GM10248 (cell line): ENCODE measurements at places on chromosomes 13 and 19.

DNA sequence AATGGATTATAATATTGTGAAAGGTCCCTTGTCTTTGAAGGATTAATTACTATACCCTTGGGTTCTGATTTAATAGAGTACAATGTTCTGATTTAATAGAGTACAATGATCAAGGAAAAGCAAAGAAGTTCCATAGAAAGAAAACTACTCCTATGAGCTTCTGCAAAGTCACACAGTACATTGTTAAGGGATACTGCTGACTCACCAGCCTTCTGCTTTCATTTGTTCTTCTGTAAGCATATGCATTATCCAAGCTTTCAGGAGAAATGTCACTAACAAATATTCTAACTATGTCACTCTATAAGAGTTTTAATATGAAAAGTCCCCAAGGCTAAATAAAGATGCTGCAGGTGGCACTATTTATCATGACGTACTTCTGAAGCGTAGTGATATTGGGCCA lies 396.7 kb downstream of the RFC3 start:
- no peak for DNase-seq

- no peak for DNase-seq
These were observed 542.0 kb downstream of the DIAPH3 start for GRCh38 chr13:59621773-59622172.

DNA sequence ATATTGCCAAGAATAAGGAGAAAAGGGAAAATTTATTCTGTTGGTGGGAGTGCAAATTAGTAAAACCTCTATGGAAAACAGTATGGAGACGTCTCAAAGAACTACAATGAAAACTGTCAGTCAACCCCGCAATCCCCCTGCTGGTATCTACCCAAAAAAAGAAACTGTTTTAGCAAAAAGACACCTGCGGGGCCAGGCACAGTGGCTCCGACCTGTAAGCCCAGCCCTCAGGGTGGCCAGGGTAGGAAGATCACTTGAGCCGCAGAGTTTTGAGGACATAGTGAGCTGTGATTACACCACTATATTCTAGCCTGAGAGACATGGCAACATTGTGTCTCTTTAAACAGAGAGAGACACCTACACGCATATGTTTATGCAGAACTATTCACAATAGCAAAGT lies 37.5 kb upstream of the SLITRK1 start:
- DNase-seq = no peak

GRCh38 chr13:39692660-39693438 lies 37.4 kb downstream of the COG6 start:
- no peak for DNase-seq

DNA sequence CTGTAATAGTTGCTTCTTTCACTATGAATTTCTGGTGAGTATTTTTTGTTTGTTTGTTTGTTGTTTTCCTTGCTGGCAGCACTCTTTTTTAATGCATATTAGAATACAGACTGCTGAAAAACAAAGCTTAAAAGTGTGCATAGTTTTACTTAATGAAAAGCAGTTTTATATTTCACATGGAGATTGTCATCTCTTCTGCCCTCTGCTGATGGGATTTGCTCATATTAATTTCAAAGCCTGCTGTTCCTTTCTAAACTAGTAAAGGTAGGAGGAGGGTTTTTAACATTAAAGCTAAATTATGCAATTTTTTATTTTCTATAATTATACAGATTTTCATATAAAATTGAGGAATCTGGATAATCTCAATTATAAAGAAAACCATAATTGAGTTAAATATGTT lies 692.6 kb upstream of the SLITRK1 start:
- DNase-seq = no peak

DNA sequence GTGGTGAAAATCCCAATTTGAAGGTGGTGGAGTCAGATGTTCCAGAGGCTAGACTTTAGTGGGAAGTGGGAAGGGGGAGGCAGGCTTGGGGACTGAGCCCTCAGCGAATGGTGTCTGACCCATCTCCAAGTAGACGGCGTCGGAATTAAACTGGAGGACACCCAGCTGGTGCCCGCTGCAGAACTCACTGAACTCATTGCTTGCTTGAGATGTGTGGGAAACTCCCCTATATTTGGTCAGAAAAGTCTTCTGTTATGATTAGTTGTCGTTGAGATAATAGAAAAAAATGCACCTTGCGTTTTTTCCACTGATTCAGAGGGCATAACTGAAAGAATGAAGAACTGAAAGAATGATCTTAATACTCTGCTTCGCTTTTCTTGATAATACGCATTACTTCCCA lies 871 bp upstream of the ZNF583 start:
- DNase-seq = peak; percentile 13

DNA sequence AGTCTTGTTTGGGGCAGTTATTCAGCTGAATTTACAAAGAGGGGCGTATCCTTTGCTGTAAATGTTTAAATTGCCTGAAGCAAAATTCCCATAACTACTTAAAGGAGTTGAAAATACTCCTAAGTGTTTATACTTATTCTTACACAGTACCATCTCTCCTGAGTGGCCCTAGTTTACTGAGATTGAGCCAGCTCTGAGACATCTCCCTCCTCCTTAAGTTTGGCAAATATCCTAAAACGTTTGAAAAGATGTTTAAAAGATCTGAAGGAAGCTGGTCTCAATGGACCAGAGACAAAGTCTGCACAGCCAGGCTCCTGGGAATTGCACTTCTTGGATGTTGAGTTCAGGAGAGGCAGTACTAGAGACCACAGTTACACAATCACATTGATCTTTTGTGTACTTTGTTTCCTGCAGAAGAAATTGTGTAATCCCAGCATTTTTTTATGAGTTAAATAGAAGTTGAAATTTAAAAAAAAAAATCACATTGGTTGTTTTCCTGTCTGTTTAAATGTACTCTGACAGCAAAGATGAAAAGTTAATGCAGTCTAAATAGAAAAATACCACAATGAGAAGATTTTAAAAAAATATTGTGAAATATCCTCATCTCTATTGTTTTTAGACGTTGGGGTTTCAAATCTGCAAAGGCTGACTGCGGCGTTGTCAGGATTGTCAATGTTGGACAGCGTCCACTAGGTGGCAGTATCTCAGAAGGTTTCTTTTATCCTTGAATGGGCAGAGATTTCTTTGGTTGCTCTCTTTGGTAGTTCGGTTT lies 20.7 kb downstream of the TNFSF11 start:
- DNase-seq = peak; percentile 69

DNA sequence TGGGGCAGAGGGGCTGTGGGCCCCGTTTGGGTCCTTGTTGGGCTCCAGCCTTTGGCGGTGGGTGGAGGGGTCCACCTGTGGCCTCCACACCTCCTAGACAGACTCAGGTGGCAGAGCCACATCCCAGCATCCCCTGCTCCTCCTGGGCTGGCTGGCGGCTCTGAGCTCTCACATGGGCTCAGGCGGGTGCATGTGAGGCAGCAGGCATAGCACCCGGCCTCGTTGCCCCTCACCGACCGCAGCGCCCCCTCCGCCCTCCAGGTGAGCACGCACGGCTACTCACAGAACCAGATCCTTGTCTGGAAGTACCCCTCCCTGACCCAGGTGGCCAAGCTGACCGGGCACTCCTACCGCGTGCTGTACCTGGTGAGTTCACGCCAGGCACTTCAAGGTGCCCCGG lies 5.9 kb upstream of the TEKTIP1 start:
- no peak for DNase-seq

- DNase-seq = no peak
These were observed 8.8 kb downstream of the METTL21C start for GRCh38 chr13:102686024-102686423.

GRCh38 chr13:48908381-48909055 lies 67.2 kb upstream of the FNDC3A start:
- DNase-seq = no peak

DNA sequence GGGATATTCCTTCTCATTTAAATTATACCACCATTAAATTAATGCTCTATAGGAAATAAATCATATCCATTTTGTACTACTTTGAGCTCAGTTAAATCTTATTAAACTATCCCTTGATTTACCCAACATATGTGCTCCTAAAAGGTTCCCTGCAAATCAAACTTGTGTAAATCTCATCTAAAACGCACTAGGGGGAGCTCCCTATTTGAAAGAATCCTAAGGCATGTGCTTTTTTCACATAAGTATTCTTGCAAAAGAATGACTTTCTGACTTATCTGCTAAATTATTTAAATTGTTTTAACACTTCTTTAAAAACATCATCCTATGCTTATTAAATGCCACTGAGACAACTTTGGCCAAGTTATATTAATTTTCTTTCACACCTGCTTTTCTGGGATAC lies 7.9 kb downstream of the INTS6 start:
- DNase-seq = no peak

DNA sequence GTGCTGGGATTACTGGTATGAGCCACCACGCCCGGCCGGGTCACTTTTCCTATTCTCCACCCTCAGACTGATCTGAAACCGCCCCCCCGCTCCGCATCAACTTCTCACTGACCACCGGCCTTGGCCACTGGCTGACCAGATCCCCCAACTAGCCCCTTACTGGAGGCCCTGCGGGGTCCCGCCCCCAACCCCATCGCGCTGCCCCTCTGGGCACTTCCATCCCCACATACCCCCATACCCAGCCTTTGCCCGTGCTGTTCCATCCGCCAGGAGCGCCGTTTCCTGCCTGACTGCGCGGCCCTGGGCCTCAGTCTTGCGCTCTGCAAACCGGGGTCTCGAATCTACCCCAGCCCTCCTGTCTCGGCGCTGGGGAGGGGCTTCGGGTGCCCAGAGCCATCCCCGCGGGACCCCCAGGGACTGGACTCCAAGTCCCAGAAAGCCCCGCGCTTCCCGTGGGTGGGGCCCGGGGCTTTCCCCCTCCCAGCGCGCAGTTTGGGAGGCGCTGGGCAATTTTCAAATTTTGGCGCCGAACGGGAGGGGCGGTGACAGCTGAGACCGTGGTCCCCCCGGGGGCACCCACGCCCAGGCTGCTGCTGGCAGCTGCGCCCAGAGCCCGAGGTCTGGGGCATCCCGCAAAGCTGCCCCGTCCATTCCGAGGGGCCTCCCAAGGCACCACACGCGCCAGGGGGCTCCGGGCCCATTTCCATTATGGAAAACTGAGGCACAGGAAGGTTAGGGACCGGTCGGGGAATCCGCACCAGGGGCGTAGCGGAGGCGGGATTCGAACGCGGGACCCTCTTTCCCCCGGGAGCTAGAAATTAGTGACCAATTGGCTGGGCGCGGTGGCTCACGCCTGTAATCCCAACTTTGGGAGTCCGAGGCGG lies 5.2 kb upstream of the LMNB2 start:
- peak; percentile 89 for DNase-seq

DNA sequence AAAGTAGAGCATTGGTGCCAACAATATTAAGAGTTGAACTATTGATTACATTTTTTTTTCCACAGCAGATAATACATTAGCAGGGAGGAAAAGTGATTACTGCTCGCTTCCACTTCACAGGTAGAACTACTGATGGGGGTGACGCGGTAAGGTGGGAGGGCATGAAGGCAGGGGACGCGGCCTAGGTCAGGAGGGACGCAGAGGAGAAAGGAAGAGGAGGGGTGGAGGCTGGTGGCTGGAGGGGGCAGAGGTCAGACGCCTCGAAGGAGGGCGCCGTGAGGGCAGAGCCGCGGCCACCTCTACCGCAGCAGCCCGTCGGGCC lies 287 bp upstream of the B3GLCT start:
- DNase-seq = no peak

DNA sequence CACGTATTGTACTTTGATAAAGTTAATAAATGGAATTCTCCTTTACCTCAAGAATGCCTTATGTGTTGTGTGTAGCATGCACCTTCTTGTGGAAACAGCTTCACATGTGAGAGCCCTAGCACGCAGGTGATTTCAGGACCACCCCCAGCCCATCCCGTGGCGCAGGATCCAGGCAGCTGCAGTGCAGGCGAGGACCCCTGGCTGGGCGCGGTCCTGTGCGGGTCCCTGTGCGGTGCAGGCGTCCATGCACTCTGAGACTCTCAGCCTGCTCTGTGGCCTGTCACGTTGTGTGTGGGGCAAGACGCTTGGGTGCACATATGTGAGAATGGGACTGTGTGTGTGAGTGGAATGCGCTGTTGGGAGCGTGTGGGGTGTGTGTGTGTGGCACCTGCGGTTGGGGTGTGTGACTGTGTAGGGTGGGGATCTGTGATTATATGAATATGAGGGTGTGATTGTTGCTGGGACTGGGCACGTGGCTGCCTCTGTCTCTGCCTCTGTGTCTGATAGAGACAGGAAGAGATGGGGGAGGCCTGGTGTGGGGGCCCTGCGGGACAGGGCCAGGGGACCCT lies 30.8 kb downstream of the WTIP start:
- DNase-seq = peak; percentile 4

- DNase-seq = no peak
These were observed 50.5 kb downstream of the SOX1 start for GRCh38 chr13:112117258-112117954.

- no peak for DNase-seq
These were observed 299.7 kb downstream of the LMO7 start for GRCh38 chr13:75935805-75936204.

DNA sequence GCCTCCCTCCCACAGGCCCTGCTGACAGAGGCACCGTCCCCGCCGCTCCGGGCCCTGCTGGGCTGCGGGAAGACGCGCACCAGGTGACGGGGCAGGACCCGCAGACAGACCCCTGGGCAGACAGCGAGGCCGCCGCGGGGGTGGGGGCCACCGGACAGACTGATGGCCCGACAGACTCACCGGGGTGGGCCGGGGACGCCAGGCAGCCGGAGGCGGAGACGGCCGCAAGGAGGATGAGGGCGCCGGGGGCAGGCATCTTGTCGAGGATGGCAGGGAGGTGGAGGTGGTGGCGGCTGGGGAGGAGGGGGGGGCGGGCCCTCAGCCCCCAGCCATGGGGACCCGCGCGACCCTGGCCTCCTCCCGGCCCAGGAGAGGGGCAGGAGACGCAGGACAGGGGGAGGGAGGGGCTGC lies 309 bp downstream of the LMTK3 start:
- DNase-seq = no peak

GRCh38 chr19:13068085-13068846 lies 34.4 kb downstream of the LYL1 start:
- no peak for DNase-seq

DNA sequence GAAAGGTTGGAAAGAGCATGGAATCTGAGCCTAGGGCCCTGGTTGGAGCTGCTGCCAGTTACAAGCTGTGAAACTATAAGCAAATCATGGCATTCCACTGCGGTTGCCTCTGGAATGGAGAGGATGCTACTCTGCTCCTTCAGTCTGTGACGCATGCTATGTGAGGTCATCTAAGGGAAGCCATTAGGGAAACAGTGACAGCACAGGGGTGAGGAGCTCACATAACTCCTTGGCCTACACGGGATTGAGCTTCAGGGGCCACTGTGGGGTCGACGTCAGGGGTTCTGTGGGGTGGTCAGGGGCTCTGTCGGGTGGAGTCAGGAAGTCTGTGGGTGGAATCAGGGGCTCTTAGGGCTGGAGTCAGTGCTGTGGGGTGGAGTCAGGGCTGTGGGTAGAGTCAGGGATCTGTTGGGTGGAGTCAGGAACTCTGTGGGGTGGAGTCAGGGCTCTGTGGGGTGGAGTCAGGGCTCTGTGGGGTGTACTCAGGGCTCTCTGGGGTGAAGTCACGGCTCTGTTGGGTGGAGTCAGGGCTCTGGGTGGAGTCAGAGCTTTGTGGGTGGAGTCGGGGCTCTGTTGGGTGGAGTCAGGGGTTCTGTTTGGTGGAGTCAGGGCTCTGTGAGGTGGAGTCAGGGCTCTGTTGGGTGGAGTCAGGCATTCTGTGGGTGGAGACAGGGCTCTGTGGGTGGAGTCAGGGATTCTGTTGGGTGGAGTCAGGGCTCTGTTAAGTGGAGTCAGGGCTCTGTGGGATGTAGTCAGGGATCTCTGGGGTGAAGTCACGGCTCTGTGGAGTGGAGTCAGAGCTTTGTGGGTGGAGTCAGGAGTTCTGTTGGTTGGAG lies 35.8 kb upstream of the MEDAG start:
- peak; percentile 24 for DNase-seq

- no peak for DNase-seq
These were observed 20.7 kb upstream of the TINCR start for GRCh38 chr19:5588441-5588840.

GRCh38 chr19:17303940-17304267 lies 679 bp upstream of the ABHD8 start:
- DNase-seq = no peak
